ENCODE measurements at places on chromosomes 7 and 10.
A peak's percentile ranks its signal among the peaks of the same experiment; 100 is the strongest.

- DNase-seq, result no peak
These were observed 89.8 kb upstream of the LRRTM3 start for GRCh38 chr10:66836057-66836456.

- DNase-seq, result no peak
These were observed 10.9 kb downstream of the CTTNBP2 start for GRCh38 chr7:117862378-117862777.

GRCh38 chr7:7354674-7355073, 172.3 kb downstream of the C1GALT1 start:
- DNase-seq, result no peak

DNA sequence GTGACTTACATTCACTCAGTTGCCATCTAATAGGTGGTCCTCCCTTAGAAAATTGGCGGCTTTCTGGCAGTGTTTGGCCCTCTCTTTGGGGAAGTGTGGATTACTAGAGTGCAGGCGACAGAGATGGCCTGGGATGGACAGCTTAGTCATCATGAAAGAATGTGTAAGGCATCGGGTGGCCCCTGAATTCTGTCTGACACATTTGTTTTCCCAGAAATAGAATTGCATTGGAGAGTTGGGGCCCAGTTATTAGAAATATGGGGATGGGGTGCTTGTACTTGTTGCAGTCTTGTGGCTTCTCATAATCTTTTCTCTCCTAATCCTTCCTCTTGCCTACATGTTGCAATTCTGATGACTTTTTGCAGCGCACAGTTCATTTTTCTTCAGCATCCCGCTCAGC, 13.8 kb downstream of the TCF7L2 start:
- DNase-seq, result no peak

DNA sequence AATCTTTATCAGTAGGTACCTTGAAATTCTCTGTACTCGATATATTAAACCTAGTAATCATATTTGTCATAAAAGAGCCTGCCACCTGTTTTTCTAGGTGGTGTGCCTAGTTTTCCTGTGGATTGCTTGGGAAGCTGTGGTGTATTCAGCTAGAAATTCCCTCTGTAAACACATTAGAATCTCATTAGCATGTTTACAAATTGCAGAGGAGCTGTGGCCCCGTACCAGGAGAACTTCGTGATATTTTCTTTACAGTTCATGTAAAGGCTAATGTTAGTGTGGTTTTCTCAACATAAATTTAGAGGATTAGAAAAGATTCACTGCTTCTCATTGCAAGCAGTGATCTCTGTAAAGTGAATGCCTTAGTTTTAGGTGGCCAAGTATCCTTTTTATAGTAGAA, 144.7 kb downstream of the CCSER2 start:
- DNase-seq, result no peak

GRCh38 chr10:47317251-47317650, 5.0 kb upstream of the GDF2 start:
- DNase-seq, result no peak

GRCh38 chr7:18685971-18686370, 190.4 kb downstream of the HDAC9 start:
- no peak for DNase-seq

- peak; percentile 61 for DNase-seq
These were observed 64.4 kb upstream of the PLPP4 start for GRCh38 chr10:120392671-120393079.

- DNase-seq, result no peak
These were observed 102.7 kb downstream of the ANKRD26 start for GRCh38 chr10:26997610-26998009.

- DNase-seq, result peak; percentile 85
These were observed 158.8 kb downstream of the SKAP2 start for GRCh38 chr7:26705567-26705966.

- no peak for DNase-seq
These were observed 14.5 kb downstream of the C7orf57 start for GRCh38 chr7:48049850-48050249.

Data from NCI-H1105 treated with DMSO at 0.1 percent for 48 hours (cell line).